ENCODE measurements at places on chromosomes 4 and X. TPM values are rescaled to one million over a fixed set of nuclear protein-coding genes. Genes with fewer than 3 reads are reported as not detected.

EMCN gene
- 0.34 TPM for total RNA-seq

TSPAN6 gene
- total RNA-seq, result 42.7 TPM

IL1RAPL2 gene
- not detected for total RNA-seq

EGF gene
- 0.21 TPM for total RNA-seq

TMSB15C gene
- total RNA-seq, result 8.8 TPM

Measured in kidney epithelial cell (primary cell).